Esophagus squamous epithelium (tissue), 5 donors: ENCODE measurements at places on chromosomes 7 and 10. TPM values are rescaled to one million over a fixed set of nuclear protein-coding genes. Genes with fewer than 3 reads are reported as not detected.

Gene NPTX2
- total RNA-seq = 9.7 TPM

Gene GJD4
- not detected for total RNA-seq

Gene POP7
- total RNA-seq = 28.0 TPM

Gene PPP1R9A
- 6.3 TPM for total RNA-seq

Gene MMRN2
- 3.4 TPM for total RNA-seq

Gene ZNF425
- total RNA-seq = 4.8 TPM

Gene CRHR2
- 0.09 TPM for total RNA-seq

Gene SH2B2
- 1.0 TPM for total RNA-seq

Gene EFCAB10
- total RNA-seq = not detected

Gene PRSS37
- total RNA-seq = not detected

Gene OR6B1
- not detected for total RNA-seq

Gene PAX4
- total RNA-seq = not detected

Gene SEMA3C
- total RNA-seq = 8.9 TPM

Gene PIK3AP1
- total RNA-seq = 7.6 TPM
